Inflammatory macrophage (primary cell): ENCODE measurements at places on chromosomes 11 and 22.
A peak's percentile ranks its signal among the peaks of the same experiment; 100 is the strongest.

- DNase-seq, result peak; percentile 72
Measured at GRCh38 chr22:26364066-26365015, 64.7 kb upstream of the ASPHD2 start.

GRCh38 chr11:1220941-1221721 lies 1.7 kb upstream of the MUC5B start:
- no peak for DNase-seq

GRCh38 chr11:94856443-94856842 lies 88.3 kb downstream of the AMOTL1 start:
- DNase-seq, result no peak

GRCh38 chr22:32352681-32353080 lies 5.0 kb upstream of the RFPL3 start:
- no peak for DNase-seq

DNA sequence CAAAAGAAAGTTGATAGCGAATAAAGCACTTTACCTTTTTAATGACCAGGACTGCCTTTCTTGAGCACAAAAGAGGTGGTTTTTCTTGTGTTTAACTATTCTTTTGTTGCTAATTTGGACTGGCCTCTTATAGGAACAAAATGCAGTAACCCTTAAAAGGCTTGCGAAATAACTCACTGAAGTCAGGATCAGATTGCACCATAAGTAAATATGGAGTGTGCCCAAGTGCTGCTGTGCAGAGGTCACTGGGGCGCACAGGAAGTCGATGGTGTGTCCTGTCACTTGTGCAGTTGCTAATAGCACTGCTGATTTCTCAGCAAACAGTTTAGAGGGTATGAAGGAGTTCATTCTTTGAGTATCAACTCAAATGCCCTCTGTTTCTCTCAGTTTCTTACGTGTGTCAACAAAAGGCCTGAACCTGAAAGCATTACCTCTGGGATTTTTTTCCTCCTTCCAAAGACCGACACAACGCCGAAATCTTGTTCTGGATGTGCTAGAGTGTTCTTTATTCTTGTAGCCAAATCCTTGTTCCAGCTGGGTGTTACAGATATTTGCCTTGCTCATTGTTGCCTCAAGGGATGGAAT lies 71.3 kb downstream of the ATXN10 start:
- peak; percentile 74 for DNase-seq

DNA sequence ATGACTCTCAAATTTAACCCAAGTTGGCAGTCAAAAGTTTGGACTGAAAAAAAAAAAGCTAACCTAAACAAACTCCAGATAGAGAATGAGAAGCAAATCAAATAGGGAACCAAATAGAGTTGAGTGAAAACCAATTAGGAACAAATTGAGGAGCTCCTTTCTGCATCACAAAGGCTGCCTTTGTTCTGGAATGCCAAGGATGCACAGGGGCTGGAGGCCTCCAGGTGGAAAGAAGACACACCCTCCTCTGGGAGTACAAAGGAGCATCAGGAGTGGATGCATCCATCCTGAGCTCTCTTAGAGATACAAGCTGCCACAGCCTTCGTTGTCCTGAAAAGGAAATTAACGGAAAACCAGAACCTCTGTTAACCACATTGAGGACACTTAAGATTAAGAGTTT lies 73.3 kb downstream of the MRGPRX1 start:
- DNase-seq, result no peak

DNA sequence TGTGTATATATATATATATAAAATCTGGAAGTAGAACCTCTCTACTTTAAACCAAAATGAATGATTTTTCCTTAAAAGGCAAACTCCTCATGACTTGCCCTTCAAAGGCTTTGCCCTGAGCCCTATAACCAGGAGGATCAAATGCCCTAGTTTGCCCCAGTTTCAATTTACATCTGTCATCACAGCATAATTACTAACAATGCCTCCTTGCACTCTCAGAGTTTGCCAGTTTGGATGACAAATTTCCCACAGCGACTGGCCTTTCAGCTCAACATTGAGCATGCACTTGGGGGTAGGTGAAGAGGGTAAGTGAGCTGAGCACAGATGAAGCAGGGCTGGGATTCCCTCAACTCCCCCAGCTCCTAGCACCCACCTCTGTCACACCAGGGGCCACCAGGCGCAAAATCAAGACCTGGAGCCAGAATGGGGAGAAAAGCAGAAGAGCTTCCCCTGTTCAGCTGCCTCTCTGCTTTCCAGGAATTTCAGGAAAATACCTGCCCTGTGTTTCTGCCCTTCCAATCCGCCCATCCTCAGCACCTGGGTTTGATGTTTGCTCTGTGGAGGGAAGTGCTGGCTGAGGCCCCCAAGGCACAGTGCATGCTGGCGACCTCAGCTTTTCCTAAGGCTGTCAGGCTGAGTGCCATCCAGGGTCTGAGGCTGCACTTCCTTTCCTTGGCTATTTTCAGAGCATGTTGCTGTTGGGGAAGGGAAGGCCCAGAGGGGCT lies 67.5 kb downstream of the ADAMTS15 start:
- no peak for DNase-seq

DNA sequence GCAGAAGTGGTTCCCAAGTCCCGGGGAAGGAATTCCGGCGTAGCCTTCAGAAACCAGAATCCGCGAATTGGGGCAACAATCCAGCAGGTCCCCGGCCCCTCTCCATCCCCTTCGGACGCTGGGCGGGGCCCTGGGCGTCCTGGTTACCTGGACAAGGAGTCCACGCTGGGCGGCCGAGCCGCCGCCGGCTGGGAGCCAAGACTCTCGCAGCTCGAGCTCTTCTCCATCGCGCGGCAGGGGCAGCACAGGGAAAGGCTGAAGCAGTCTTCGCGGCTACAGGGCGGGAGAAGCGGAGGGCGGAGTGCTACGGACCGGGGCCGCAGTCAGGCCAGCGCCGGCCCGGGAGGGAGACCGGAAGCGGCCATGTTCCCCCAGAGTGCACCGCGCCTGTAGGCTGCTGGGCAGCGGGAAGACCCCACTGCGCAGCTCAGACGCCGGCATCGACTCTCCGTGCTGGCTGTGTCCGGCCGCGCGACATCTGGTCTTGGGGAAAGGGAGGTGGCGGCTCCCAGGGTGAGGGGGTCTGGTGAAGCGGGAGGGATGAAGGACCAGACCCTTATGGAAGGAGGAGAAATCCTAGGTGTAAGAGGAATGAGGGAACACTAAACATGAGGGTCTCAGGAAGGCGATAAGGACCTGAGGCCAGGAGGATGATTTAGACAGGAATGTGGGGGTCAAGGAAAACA lies at the start of gene MTMR2:
Gene MTMR2 (minus strand): TSS at position 380 of the 686 bp plus-strand sequence. CDS start 153 bp downstream, at position 227.
- peak; percentile 61 for DNase-seq

DNA sequence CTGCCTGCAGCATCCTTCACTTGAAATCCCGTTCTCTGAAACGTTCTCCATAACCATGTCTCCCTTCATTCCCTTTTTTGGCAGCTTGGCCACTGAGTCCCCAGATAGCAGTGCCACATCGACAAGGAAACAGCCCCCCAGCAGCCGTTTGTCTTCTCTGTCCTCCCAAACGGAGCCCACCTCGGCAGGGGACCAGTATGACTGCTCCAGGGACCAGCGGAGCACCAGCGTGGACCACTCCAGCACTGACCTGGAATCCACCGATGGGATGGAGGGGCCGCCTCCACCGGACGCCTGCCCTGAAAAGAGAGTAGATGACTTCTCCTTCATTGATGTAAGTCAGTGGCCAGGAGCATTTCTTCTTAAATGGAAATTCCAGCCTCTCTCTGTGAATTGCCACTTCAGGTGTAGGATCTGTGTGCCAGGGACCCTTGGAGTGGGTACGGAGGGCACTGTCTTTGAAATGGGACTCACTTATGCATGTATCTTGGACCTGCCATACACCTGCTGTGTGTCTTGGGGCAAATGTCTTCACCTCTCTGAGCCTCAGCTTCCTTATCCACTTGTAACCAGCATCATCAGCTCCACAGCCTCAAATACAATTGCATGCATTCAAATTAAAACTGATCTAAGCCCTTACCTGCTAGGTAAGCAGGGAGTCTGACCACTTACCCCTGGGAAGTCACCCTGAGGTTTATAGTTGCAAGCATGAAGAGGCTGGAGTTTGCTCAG lies 25.3 kb upstream of the CRYBB3 start:
- no peak for DNase-seq

DNA sequence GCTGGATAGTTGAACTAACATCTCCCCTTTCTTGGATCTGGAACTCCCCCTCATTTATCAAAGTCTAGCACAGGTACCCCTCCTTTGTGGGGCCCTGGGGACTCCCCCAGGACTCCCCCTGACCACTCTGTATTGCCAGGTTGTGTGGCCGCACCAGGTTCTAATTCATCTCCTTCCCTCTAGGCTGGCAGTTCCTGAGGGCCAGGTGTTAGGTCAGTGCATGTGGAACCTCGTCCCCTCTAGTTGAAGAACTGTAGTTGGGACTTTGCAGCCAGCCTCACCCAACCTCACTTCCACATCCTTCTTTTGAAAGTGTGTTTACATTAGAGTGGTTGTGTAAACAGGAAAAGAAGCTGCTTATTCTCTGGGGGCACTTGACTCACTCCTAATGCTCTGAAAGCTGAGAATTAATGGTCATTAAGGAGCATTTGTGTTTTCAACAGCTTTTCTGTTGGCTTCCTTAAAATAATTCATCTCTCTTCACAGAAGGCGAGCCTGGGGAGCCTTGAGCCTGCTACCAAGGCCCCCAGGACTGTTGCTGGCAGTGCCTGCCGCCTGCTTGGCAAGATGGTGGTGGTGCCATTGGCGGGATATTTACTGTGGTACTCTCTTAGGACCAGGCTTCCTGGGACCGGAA lies 11.8 kb downstream of the UPB1 start:
- peak; percentile 58 for DNase-seq

GRCh38 chr11:57432149-57432561 lies 5.2 kb upstream of the SLC43A3 start:
- peak; percentile 82 for DNase-seq

- DNase-seq, result peak; percentile 1
Measured at GRCh38 chr22:33658775-33659174, 261.5 kb downstream of the LARGE1 start.

GRCh38 chr11:118046964-118047700 lies 29.7 kb upstream of the TMPRSS4 start:
- DNase-seq, result no peak

DNA sequence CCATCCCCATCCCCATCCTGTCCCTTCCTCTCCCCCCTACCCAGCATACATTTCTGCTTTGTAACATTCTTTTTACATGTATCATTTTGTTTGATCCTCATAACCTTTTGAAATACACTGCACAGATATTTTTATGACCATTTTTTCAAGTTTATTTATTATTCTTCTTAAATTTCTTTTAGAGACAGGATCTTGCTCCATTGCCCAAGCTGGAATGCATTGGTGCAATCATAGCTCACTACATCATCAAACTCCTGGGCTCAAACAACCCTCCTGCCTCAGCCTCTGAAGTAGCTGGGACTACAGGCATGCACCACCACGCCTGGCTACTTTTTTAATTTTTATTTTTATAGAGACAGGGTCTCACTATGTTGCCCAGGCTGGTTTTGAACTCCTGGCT lies 99.4 kb upstream of the AKIP1 start:
- no peak for DNase-seq

DNA sequence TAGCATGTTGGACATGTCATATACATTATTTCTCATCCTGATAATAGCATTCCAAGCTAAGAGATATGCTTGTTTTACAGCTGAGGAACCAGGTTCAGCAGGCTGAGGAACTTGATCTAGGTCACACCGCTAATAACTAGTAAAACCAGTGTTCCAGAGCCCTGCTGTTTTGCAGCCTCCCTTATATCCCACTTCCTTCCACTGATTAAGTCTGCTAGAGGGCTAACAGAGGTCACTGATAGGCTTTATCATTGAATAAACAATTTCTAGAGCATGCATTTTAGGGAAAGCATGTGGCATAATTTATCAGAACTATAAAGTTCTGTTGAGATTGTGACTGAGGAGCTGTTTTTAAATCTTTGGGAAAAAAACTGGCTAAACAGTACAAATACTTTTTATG lies 54.0 kb downstream of the UVRAG start:
- no peak for DNase-seq

- DNase-seq, result no peak
Measured at GRCh38 chr22:30406400-30406799, 9.6 kb downstream of the SEC14L2 start.

DNA sequence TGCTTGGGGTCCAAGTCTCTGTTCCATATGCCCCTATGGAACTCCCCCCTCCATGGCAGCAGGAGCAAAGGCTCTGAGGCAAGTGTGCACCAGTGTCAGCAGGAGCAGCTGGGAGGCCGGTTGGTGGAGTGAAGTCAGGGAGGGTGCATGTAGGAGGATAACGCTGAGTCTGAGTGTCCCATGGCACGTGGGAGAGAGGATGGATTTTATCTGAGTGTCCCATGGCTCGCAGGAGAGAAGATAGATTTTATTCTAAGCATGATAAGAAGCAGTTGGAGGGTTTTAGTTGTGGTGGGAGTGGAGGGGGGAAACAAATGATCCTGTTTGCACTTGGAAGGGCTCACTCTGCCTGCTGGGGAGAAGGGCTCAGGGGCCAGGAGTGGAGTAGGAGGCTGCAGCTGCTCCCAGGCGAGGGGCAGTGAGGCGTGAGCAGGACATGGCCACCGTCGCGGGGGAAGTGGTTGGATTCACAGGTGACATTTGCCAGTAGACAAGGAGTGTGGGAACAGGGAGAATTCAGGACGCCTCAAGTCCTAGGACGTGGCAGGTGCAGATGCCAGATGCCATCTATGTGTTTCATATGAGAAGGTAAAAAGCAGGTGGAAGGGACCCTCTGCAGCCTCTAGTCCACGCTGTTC lies 33.6 kb upstream of the PARVG start:
- no peak for DNase-seq

DNA sequence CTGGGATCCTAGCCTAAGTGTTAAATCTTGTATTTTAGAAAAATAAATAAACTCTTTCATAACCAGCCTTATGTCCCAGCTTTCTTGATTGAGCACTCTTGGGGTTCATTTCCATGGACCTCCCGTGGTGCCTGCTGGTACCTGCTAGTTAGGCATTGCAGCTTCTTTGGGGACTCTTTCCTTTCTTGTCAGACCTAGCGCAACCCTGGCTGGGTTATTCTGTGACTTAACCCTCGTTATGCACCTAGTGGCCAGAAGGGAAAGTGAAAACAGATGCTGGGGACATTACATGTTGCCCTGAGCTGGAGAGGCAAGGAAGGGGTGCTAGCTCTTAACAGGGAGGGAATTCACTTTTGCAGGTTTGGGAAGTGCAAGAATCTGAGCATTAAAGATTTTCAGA lies 46.8 kb downstream of the APIP start:
- no peak for DNase-seq

DNA sequence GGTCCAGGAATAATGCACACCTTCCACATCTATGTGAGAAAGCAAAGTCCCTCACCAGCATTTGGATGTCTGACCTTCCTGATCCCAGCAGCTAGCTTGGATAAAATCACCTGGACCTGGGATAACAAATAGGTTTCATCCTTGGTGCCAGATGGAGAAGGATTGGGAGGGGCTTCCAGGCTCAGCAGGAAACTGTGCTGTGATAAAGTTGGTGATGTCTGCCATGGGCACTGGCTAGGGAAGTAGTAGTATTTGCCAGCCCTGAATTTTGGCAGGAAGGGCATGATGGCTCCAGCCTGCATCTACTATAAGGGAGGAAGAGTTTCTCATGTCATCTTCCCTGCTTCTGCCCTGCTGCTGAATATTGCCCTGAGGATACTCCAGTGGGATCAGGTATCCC lies 37.5 kb downstream of the C11orf91 start:
- DNase-seq, result no peak

DNA sequence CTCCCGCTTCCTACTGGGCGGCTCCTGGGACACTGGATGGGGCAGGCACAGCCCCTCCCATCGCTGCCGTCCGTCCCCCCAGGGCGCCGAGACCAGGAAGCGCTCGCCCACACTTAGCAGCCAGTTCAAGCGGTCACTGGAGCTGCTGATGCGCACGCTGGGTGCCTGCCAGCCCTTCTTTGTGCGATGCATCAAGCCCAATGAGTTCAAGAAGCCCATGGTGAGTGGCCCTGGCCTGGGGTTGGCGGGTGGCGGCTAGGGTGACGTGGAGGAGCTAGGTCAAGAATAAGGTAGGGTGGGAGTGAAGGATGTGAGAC lies 44.6 kb downstream of the MYO7A start:
- no peak for DNase-seq
